Progenitor cell of endocrine pancreas (in vitro differentiated cells): ENCODE measurements at places on chromosomes 16 and 17. TPM values are rescaled to one million over a fixed set of nuclear protein-coding genes. Genes with fewer than 3 reads are reported as not detected.

The SOX8 gene
- 6.7 and 7.1 TPM in 2 replicates for total RNA-seq

The CNGB1 gene
- total RNA-seq = not detected in 2 replicates

The CETP gene
- not detected in 2 replicates for total RNA-seq

The OR3A2 gene
- total RNA-seq = not detected in 2 replicates

The XAF1 gene
- total RNA-seq = not detected in 2 replicates

- no peak for DNase-seq
Measured at GRCh38 chr16:82300374-82300951, 130.4 kb upstream of the MPHOSPH6 start.

DNA sequence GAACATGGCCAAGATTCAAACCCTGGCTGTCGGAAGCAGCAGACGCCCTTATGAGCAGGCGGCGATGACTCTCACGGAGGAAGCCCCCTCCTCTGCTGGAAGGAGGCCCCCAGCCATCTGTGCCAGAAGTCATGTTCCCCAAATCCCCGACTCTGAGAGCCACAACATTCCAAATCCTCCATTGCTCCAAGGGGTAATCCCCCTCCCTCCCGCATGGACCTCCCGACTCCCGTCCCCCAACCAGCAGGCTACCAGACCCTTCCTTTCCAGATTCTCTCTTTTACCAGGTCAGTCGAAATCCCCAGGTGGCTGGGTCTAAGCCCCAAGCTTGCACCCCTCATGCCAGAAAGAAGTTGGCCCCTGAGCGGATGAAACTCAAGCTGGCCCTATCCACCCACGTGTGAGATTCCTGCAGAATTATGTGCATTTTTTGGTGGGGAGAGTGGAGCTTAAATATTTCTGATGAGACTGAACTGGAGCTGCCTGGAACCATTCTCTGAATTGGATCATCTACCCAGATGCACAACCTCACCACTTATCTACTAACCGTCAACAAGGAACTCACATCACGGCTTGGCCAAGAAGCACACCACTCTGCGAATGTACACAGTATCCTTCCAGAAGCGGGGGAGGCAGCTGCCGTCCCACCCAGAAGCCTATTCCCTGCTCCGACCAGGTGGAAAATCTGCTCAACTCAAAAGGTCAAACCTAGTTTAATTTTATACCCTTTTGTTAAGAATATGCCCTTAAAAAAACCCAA lies 283.5 kb downstream of the C16orf95 start:
- no peak for DNase-seq

- DNase-seq = no peak
Measured at GRCh38 chr16:21023509-21024202, 123.1 kb downstream of the LYRM1 start.

DNA sequence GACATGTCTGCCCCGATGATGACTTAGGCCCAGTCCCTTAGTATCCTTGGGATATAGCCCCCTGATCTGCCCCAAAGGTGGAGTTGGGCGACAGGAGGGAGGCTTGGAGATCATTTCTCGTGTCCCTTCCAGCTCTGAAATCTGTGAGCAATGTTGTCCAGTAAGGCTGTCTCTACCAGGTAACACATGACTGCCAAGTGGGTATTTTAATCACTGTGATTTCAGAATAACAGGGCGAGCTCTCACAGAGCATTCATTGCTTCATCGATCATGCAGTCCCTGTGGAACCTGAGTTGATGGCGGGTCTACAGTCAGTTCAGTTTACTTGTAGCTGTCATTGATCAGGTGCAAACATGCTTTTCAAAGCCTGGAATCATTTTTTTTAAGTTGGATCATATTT lies 39.2 kb downstream of the KSR1 start:
- DNase-seq = no peak

- DNase-seq = no peak
Measured at GRCh38 chr17:76189247-76189646, 48.2 kb upstream of the FOXJ1 start.

DNA sequence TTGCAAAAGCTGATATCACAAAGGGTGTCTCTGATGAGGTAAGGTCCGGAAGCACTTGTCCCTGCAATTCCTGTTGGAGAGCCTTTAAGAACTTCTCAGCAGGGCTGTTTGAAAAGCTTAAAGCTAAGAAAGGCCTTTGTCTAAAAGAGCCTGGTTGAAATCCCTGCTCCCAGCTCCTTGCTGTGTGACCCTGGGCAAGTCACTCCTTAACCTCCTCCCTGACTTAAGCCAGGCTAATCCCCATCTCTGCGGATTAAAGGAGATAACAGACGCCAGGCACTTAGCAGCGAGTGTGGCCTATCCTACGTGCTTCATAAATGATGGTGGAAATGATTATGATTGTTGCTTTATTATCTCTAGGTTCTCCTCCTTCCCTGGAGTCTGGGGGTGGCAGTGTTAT lies 368.0 kb upstream of the RBFOX1 start:
- no peak for DNase-seq

DNA sequence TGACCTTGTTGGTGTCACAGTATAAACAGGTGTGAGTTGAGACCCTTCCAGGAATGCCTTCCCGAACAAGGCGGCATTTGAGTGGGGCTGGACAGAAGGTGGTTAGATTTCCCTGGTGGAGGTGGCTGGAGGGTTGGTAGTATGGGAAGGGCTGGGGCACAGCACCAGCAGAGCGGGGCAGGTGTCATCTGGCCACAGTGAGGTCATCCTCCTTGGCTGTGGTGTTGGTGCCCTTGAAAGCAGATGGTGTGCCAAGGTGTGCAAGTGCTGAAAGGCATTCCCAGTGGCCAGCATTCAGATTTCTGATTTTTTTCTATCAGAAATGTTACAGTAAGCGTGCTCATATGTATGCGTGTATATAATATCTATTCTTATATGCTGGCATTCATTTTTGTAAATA lies 126.6 kb downstream of the LAT start:
- DNase-seq = no peak

- no peak for DNase-seq
Measured at GRCh38 chr16:87407511-87408112, 15.5 kb downstream of the MAP1LC3B start.

GRCh38 chr17:36095992-36096391 lies 6.0 kb upstream of the CCL3 start:
- DNase-seq = no peak

GRCh38 chr17:30237296-30238002 lies 2.0 kb upstream of the SLC6A4 start:
- no peak for DNase-seq

DNA sequence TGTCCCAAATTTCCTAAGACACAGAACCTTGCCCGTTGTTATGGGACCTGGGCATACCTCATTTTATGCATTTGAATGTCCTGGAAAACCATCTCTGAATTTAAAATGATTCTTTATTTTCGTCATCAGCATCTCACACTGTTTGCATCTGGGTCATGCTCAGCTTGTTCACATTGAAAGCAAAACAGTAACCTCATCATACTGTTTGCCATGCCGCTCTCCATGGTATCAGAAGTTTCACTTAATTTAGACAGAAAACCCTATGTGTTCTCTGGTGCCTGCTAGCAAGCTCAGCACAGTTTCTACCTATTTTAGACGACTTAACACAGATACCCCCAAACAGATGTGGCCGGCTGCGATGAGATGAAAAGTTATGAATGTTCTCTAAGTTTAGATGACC lies 292.1 kb downstream of the SNX29 start:
- DNase-seq = no peak

- DNase-seq = no peak
Measured at GRCh38 chr17:50884439-50885311, 18.5 kb upstream of the TOB1 start.

- DNase-seq = no peak
Measured at GRCh38 chr16:1043881-1044451, 28.6 kb upstream of the SSTR5 start.
